A549 treated with Mapracorat at 1 μM for 4 hours (cell line): ENCODE measurements at places on chromosomes 5 and 9. TPM values are rescaled to one million over a fixed set of nuclear protein-coding genes. Genes with fewer than 3 reads are reported as not detected.

Gene ZNG1F
- 20.1 to 40.1 TPM (median 28.8 TPM) in 5 replicates for total RNA-seq

Gene FASTKD3
- 14.0 to 15.4 TPM (median 15.0 TPM) in 5 replicates for total RNA-seq

Gene CDC20B
- 0.07 to 0.09 TPM (median 0.09 TPM) in 4 of 5 replicates, not detected in the other for total RNA-seq

Gene TRIM7
- 30.1 to 43.0 TPM (median 42.7 TPM) in 5 replicates for total RNA-seq

Gene IFNB1
- total RNA-seq = not detected in 5 replicates

Gene DNM1
- total RNA-seq = 77.9 to 94.3 TPM (median 86.7 TPM) in 5 replicates

Gene IL33
- 0.23 to 0.63 TPM (median 0.33 TPM) in 5 replicates for total RNA-seq

Gene SLC34A3
- 0.08 to 0.28 TPM (median 0.09 TPM) in 3 of 5 replicates, not detected in the others for total RNA-seq

Gene MELK
- 66.3 to 78.4 TPM (median 75.0 TPM) in 5 replicates for total RNA-seq

Gene PCSK5
- total RNA-seq = 1.1 to 1.8 TPM (median 1.5 TPM) in 5 replicates

Gene CTNND2
- not detected in 5 replicates for total RNA-seq

Gene JAKMIP2
- not detected in 5 replicates for total RNA-seq

Gene SLC22A5
- total RNA-seq = 45.6 to 49.9 TPM (median 47.2 TPM) in 5 replicates

Gene PTGDS
- 0.44 to 0.61 TPM (median 0.47 TPM) in 4 of 5 replicates, not detected in the other for total RNA-seq

Gene DDX4
- not detected in 5 replicates for total RNA-seq

Gene PDZD2
- 0.10 to 0.76 TPM (median 0.29 TPM) in 5 replicates for total RNA-seq
